ENCODE measurements at places on chromosomes 1 and 21. TPM values are rescaled to one million over a fixed set of nuclear protein-coding genes. Genes with fewer than 3 reads are reported as not detected.

- no peak for DNase-seq
These were observed 138.2 kb downstream of the GLUL start for GRCh38 chr1:182253319-182253860.

- no peak for DNase-seq
These were observed 23.4 kb downstream of the WDR4 start for GRCh38 chr21:42855937-42856335.

GRCh38 chr1:47444297-47444561 lies 6.4 kb downstream of the FOXD2 start:
- DNase-seq = no peak

DNA sequence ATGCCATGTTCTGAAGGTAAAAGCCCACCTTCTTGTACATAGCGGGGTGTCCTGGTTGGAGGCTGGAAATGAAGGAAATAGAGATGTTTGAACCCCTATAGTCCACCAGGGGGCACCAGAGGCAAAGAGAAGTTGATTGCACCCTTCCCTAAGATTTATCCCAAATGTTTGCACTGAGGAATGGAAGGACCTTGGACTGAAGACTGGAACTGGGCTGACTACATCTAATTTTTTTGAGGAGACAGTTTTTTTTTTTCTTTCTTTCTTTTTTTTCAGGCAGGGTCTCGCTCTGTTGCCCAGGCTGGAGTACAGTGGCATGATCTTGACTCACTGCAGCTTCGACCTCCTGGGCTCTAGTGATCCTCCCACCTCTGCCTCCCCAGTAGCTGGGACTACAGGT lies 55.3 kb upstream of the EIF4G3 start:
- no peak for DNase-seq

Gene THEM5
- not detected for total RNA-seq

- no peak for DNase-seq
These were observed 5.8 kb downstream of the AVPR1B start for GRCh38 chr1:206111271-206111927.

- no peak for DNase-seq
These were observed 120.5 kb downstream of the RUNX1 start for GRCh38 chr21:34928637-34929036.

Gene IL20
- not detected for total RNA-seq

Gene TAL1
- 2.3 TPM for total RNA-seq

- DNase-seq = no peak
These were observed 2.5 kb downstream of the PRKACB start for GRCh38 chr1:84146411-84147032.

DNA sequence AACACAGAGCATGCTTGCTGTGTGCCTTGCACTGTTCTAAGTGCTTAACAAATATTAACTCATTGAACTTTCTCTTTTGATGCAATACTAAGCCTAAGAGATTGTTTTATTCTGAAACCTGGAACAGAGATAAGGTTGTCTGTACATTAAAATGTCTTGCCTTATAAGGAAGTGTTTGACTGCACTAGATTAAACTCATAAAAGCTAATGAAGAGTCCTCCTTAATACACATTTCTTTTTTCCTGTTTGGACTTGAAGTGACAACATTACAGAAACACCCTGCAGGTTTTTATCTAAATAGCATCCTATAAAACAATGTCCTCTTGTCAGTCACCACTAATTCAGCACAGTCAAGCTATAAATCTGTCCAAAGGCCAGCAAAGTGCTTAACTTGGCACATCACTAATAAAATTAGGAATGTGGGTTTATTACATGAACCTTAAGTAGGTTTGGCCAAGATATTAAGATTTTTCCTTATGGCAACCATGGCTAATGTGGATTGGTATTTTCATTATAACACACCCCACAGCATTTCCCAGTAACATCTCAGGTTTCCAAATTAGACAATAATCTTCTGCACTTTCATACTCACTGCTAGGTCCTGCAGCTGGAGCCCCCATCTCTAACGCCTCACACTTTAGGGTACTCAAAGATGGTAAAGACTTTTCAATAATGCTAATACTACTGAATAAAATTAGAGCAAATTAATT lies 389.7 kb downstream of the LMO4 start:
- DNase-seq = no peak

GRCh38 chr1:85947186-85947585 lies 209.4 kb downstream of the COL24A1 start:
- no peak for DNase-seq

DNA sequence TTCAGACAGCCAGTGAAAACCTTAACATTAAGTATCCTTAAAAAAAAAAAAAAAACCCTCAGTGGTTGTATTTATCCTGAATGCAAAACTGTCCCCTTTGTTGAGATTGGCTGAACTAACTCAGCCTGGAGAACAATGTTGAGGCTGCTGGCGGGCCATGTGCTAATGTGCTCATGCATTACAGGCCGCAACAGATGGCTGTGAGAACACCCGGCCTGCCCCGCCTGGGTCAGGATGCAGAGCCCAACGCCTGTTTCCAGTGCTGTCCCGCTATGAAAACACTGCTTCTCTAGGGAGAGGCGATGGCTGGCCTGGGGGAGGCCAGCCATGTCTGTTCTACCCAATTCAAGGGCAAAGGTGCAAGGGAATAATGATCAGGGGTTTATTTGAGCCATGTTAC lies 13.8 kb downstream of the OLIG2 start:
- DNase-seq = peak; percentile 60

Gene OXCT2
- 0.55 TPM for total RNA-seq

DNA sequence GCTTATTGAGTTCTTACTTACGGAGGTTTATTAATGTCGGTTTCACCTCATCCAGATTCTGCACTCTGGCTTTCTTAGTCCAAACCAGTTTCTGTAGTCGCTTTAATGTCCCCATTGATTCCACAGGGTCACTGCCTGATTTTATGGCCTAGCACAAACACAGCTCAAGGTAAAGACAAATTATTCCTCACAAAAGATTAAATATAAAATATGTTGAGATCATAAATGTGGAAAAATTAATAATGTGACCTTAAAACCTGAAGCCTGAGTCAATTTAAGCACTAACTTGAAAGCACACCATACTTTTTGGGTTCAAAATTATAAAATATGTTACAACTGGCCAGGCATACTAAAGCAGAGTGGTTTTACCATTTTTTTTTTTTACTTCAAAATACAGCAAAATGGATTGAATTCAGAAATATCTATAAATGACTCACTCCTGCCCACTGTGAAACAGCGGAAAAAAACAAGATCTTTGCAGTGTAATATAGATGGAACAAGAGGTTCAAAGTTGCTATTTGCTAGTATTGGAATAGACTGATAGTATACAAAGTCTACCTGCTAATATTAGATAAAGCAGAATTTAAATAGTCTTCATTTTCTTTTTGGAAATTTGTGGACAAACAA lies 37.6 kb upstream of the SAMSN1 start:
- DNase-seq = no peak

DNA sequence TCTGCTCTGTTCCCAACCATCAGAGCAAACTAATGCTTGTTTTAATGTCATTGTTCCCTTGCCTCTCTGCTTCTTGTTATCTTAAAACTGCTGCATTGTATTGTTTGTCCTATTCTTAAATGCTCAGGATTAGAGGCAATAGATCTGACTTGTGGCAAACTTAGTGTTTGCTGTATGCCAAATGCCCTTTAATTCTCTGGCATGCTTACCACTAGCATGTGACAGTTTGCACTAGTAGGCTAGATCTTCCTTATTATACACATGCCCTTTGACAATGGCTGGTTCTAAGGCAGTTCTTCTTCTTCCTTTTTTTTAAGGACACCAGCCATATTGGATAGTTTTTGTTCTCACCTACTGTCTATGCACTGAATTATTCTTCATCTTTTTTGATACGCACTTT lies 30.1 kb downstream of the PALMD start:
- no peak for DNase-seq

Gene ZMYND12
- total RNA-seq = 0.55 TPM

Gene SLC30A10
- 0.68 TPM for total RNA-seq

- DNase-seq = no peak
These were observed 93.9 kb upstream of the TARDBP start for GRCh38 chr1:10918531-10918930.

- DNase-seq = peak; percentile 98
These were observed 14.4 kb downstream of the ABCG1 start for GRCh38 chr21:42233067-42233961.

GRCh38 chr1:24990779-24991641 lies 60.9 kb upstream of the RUNX3 start:
- DNase-seq = no peak

Gene CBS
- total RNA-seq = 16.0 TPM

GRCh38 chr1:65524931-65525265 lies 104.4 kb downstream of the LEPR start:
- no peak for DNase-seq

DNA sequence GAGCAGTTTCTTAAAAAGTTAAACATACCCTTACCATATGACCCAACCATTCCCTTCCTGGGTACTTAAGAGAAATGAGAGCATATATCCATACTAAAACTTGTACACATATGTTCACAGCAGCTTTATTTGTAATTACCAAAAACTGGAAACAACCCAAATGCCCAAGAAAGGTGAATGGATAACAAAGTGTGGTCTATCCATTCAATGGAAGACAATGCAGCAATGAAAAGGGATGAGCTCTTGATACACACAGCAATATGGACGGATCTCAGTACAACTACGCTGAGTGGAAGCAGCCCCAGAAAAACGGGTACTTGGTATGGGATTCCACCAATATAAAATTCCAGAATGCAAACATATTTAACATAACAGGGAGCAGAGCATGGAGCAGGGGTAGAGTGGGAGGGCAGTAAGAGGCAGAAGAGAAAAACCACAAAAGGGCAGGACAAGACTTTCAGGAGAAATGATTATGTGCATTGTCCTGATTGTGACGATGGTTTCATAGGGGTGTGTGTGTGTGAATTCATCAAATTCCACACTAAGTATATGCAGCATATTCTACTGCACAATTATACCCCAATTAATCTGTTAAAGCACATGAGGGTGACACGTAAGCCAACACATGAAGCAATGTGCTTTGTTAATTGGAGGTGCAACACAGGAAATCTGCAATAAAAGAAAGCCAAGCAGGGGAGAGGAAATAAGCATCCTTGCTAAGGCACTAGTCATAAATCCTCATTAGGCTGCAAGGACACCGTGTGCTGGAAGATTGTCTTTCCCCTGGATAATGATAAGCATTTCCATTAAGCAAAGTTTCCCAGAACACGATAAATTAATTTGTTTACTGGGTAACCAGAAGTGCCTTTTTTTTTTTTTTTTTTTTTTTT lies 113.1 kb upstream of the KRTAP19-8 start:
- no peak for DNase-seq

DNA sequence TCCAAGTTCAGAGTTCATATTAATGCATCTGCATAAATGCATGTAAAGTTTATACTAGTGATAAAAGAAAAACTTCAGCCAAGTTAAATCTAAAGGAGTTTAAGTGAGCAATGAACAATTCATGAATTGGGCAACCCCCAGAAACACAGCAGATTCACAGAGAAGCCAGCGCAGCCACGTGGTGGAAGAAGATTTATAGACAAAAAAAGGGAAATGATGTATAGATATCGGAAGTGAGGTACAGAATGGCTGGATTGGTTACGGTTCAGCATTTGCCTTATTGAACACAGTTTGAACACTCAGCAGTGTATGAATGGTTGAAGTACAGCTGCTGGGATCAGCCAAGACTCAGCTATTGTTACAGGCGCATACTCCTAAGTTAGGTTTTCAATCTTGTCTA lies 5.7 kb downstream of the AK5 start:
- no peak for DNase-seq

- DNase-seq = no peak
These were observed 2.4 kb upstream of the CGN start for GRCh38 chr1:151508833-151509232.
